ENCODE measurements at places on chromosomes 2 and 18.
A peak's percentile ranks its signal among the peaks of the same experiment; 100 is the strongest.

DNA sequence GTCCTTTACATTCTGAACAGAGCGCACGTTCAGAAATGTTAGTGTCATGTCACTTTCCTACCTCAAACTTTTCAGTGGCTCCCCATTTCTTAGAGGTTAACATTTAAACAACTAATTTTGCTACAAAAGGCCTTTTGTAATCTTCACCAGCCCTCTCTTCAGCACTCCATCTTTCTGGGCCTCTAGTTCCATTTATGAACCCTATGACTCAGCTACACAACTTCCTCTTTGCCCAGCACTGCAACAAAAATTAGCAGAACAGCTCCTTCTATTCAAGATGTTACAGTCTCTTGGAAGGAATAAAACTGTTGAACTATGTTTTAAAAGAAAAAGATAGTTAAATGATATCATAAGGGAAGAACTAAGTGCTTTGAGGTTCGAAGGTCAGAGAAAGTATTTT is 139.9 kb downstream of the VWC2L start:
- DNase-seq: no peak

DNA sequence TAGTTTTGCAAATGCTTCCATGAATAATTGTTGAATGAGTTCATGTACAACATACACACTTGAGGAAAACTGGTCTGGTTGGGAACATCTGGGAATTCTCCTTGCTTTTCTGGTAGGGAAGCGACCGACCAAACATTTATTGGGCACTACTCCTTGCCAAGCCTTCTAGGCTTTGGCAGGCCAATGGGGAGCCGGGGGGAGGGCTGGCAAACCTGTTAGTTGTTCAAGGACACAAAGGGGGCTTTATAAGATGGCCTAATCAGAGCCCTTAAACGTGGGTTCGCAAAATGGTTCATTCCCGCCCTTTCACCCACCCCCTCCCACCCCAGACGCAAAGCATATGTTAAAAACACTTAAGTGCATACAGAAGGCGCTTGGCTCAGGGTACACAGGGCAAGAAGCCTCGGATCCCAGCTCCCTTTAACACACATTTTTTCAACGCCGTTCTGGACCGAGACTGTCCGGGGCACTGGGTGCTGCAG is 844 bp upstream of the VSNL1 start:
- peak; percentile 72 for DNase-seq

DNA sequence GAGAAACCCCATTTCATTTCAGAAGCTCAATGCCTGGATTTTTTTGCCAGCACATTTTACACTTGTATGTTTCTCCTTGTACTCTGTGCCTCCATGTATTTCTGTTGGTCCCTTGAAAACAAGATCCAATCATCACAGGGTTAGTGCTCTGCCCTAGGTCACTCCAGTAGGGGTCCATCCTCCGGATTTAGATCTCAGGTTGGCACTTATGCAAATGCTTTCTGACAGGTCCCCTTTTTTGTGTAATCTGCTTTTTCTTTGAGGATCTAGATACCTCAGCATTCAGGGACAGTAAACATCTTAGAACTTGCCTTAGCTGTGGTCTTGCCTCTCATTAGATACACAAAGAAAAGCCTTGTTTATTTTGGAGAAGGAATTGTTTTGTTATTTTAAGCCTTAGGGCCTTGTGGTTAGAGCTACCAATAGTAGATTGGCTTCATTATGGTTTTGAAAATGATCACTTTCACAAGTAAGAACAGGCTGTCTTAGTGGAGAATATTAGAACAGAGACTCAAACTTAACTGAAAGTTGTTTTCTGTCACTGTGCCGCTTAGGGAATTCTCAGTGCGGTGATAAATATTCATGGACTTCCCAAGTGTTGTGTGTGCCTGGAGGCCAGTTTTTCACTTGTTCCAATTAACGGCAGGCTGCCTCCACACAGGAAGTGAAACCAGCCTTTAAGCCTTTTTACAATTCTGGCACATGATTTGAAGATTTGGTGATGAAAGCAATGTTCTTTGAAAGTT is 7.8 kb downstream of the MERTK start:
- DNase-seq: no peak

DNA sequence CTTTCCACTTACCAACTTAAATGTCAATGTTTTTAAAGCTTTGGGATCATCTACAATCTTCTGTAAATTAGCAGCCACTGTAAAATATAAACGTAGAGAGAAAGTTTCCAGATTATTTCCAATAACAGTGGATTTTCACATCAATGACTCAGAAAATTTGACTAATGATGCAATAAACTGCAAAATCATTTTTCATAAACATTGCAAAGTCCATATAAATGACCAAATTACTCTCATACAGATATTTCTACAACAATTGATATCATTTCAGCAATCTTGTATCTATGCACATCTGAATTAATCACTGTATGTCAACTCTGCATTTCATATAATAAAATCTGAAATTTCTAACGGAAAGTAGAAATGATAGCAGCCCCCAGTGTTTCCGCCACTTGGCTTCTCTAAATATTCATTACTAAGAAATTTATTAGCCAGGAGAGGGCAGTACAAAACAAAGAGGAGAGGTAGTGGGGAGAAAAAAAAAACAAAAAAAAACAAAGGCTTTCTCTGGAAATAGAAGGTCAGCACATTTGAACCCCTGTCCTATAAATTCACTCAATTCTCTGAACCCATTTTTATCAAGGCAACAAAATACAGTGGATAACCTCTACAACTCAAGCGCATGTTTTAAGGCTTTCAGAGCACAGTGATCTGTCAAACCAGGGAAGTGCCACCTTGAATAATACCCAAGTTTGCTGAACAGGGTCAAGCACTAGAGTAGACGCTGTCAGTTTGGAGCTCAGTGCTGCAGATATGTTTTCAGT is 282.6 kb downstream of the STK39 start:
- DNase-seq: peak; percentile 18

DNA sequence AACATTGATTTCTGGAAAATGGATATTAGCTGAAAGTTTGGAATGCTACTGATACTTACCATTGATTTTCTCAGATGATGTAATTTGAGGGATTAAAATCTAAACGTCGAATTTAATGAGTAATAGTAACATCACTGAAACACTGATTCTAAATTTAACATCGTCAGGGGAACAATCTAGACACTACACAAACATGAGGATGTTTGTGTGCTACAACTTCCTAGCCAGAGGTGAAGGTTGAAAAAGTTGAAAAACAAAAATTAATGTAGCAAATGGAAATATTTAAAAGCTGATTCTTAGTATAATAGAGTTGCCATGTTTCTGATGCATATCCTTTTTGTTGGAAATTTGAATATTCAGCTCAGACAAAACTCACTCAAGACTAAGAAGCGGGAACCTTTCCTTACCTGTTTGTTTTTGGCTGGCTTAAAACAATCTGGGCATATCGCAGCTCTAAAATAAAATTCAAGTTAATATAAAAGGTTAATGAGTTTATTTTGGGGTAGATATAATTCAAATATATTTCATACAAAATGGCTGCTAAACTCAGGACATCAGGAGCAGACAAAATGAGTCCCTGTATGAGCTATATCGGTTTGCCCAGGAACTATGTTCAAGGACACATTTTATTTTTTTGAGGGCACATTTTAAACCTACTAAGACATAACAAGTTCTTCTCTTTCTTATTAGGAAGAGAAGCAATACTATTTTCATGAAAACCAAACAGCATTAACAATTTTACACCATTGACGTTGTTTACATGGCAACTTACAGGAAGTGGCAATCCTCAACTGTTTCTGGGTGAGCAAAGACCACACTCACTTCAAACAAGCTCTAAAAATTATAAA is 52.6 kb upstream of the PEX13 start:
- no peak for DNase-seq

GRCh38 chr2:78029392-78029995 is 507.3 kb upstream of the LRRTM4 start:
- DNase-seq: no peak

DNA sequence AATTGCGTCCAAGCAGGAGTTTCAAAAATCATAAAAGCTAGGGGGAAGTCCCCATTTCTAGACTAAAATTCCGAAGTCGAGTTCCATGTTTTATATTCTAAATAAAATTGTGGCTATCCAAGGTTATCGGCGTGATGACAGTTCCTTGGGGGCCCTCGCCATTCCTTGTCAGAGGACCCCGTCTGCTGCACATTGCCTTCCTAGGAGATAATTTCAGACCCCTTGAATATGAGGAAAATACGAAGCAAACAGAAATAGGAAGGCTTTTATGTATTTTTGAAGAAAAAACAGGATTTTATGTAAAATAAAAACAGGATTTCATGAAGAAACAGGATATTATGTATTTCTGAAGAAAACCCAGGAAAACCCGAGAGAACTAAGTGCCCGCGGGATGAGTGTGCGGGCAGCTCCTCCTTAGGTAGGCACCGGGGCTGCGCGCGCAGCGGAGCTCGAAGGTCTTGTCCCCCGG is 465 bp upstream of the PLEKHA3 start:
- DNase-seq: no peak

DNA sequence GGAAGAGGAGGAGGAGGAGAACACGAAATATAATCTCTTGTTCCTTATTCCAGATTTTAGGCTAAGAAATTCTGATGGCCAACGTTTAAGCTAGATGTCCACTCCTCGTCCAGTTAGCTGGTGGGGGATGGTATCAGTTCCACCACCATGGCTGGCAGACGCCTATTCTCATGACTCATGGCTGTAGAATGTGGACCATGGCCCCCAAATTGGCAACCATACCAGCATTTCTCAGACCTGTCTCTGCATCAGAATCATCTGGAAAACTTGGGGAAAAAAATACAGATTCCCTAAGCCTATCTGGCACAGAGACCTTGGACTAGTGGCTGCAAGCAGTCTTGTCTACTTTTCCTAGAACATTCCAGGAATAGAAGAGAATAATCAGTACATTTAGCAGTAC is 267.7 kb upstream of the SIX2 start:
- no peak for DNase-seq
